ENCODE measurements at places on chromosomes 4 and X.

DNA sequence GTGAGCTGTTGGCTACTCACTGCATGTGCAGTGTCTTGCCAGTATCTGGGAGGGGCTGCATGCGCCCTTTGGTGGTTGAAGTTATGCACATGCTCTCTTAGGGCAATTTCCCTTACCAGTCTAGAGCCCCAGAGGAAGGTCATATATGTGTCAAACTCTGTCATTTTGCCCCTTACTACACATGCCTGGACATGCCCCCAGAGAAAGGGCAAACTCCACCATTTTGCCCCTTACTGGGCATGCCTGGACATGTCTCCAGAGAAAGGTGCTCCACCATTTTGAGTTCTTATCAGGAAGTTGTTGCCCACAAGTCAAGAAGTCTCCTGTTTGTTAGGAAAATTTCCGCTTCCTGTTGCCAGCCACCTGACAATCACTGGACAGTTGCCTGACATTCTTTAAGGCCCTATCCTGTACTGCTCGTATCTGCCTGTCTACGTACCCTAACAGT is 56.4 kb upstream of the PLAC8 start:
- no peak for DNase-seq

DNA sequence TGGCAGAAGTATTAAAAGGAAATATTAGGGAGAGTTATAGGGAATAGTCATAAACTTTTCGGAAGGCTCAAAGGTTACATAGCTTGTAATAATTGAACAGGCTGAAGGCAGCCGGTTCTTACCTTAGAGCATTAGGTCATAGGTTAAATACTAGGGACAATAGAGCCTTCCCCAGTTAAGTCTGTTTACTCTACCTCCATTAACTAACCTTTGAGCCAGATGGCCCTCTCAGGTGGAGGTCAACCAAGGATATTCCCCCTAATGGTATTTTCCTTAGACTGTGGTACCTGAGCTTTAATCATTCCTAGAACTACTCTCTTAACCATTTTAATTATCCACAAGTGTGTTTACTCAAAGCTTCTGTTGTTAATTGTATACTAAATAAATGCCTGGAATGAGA is 920.9 kb upstream of the PABPC4L start:
- no peak for DNase-seq

DNA sequence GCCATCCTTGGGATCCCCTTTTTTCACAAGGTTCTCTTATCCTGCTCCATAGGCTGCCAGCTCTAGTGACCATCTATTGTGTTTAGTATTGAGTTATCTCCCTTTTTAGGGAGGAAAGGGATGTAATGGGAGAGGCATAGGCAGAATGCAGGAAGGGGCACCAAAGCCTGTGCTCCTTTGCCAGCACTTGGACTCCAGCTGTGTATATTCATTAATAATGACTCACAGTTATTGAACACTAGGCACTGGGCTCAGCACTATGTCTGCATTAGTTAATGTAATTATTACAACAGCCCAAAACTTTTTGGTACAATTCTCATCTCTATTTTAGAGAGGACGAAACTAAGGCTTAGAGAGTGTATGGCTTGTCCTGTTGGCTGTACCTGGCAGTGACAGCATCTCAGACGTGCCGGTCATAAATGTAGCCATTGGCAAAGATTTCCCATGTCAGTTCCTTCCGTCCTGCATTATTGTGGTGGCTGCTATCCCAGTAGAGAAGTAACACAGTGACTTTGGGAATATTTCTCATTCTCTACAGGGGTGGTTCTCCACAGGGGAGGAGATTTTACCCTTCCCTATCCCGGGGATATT is 90.3 kb downstream of the AFF1 start:
- DNase-seq, result no peak

- DNase-seq, result no peak
Observed at GRCh38 chrX:10054396-10054795, 87.2 kb downstream of the CLDN34 start.

GRCh38 chr4:1318488-1319213 is 28.4 kb upstream of the UVSSA start:
- DNase-seq, result no peak

DNA sequence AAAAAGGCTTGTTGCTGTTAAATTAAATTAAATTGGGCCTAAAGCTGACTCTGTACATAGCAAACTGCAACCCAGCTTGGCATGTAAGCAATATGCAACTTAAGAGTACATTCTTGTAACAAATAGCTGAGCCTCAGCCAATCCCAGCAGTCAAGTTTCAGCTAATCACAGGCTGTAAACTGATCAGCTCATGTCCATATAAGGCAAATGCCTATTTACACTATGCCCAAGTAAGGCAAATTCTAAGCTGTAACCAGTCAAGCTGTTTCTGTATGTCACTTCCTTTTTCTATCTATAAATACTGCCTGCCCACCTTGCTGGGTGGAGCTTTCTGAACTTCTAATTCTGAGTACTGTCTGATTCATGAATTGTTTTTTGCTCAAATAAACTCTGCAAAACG is 429.1 kb upstream of the FTHL17 start:
- no peak for DNase-seq

- DNase-seq, result no peak
Observed at GRCh38 chr4:145066063-145066501, 31.9 kb downstream of the ANAPC10 start.

- no peak for DNase-seq
Observed at GRCh38 chr4:183960046-183960420, 54.9 kb downstream of the STOX2 start.

DNA sequence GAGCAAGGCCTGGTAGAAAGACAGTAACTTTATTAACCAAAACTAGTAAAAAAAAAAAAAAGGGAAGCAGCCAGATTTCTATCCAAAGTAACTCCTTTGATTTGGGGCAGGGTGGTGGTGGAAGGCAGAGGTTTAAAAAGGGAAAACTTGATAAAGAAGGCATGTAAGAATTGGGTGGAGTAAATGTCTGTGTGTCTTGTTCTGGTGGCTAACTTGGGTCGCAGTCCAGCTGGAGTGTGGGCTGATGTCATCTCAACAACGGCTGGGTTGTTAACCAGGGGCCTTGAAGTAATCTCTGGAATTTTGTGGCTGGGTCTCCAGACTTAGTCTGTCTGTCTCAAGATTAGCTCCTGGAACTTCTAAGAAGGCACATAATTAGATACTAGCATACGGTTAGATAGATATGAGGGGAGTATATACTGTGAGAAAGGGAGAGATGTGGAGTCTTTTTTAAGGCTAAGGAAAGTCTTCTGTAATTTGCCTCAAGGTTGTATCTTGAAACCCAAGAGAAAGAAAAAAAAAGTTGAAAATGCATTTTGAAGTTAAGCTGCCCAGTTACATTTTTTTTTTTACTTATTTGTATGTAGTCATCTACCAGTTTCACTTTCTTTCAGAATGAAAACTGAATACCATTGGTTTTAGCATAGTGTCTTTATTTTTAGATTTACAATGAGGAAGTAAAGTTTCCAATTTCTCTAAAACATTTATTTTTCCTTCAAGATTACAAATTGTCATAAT is 48.3 kb downstream of the MTHFD2L start:
- no peak for DNase-seq

- DNase-seq, result no peak
Observed at GRCh38 chrX:9555354-9555753, 90.5 kb downstream of the TBL1X start.

DNA sequence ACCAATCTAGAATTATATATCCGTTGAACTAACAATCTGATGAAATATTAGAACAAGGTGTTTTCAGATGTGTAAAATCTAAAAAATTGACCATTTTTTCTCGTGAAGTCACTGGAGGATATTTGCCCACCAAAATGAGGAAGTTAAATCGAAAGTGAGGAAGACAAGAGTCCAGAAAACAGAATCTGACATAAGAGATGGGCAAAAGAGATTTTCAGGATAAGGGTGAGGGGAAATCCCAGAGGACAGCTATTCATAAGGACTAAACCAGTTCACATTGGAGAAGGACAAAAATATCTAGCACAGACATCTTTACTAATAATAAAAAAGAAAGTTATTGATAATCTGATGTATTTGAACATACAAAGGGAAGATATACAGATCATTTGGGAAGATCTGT is 18.7 kb upstream of the ALG13 start:
- no peak for DNase-seq

- no peak for DNase-seq
Observed at GRCh38 chr4:55866290-55866907, 13.0 kb downstream of the EXOC1 start.

DNA sequence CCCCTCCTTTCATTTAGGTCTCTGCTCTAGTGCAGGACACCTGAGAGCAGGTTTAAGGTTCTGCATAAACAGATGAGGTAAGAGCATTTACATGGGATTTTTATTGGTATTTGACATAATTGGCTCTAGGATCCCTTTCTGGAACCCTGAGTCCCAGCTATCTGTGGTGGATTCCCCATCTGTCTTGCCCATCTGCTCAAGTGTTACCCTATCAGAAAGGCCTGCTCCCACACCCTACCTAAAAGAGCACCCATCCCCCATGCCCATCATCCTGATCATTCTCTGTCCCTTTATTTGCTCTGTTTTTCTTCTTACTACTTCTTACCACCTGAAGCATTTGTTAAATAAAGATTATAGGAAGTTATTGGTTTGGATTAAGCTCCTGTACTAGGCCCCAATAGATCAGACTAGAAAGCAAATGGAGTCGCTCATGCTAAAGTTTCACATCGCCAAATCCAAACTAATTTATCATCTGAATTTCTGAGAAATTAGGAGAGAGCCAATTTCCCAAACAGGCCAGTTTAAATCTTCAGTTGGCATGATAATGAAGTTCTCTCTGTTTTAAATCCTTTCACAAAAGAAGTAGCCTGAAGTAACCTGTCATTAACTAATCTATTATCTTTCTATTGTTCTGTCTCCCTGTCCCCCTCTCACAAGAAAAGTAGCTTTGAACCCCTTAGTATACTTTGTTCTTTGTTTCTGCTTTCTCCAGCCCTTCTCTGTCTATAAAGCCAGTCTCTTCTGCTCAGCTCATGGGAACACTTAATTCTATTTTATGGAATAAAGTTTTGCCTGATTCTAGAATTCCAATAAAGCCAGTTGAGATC is 178.6 kb downstream of the ZNF674 start:
- no peak for DNase-seq

GRCh38 chrX:9442056-9442455 is 22.8 kb upstream of the TBL1X start:
- DNase-seq, result no peak

DNA sequence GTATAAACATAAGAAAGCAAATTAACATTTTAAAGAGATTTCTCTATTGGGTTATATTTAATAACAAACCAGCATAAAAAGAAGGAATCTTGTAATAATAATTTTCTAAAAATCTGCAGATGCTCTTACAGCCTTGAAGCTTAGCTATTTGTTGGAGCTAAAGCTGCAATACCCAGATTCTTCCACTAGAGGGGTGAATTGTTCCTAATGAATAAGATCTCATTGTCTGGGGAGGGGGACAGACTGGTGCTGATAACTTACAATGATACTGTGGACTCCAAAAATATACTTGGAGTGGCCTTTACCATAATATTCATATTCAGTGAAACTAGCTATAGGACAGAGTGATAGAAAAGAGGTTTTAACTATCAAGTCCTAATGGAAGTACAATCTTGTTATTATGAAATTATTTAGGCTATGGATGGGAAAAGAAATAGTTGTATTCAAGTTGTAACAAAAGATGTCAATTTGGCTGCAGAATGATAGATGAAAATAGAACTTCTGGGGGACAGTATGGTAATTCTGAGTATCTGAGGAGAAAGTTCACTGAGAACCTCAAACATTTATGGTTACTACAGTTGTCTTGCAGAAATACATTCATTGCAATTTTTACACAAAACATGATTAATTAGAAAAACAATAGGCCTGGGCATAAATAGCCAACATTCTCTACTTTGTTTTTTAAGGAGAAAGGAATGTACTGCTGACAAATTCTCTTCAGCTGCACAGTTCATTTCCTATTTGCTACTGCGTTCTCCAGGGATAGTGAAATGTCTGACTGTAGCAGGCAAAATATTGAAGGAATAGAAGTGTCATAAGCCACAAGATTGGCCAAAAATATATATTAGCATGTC is 443.3 kb downstream of the GBA3 start:
- no peak for DNase-seq

- no peak for DNase-seq
Observed at GRCh38 chrX:53281321-53281822, at the start of gene IQSEC2. IQSEC2 (minus strand) TSS chrX:53281584.

- no peak for DNase-seq
Observed at GRCh38 chrX:154735695-154736393, 15.0 kb downstream of the GAB3 start.

DNA sequence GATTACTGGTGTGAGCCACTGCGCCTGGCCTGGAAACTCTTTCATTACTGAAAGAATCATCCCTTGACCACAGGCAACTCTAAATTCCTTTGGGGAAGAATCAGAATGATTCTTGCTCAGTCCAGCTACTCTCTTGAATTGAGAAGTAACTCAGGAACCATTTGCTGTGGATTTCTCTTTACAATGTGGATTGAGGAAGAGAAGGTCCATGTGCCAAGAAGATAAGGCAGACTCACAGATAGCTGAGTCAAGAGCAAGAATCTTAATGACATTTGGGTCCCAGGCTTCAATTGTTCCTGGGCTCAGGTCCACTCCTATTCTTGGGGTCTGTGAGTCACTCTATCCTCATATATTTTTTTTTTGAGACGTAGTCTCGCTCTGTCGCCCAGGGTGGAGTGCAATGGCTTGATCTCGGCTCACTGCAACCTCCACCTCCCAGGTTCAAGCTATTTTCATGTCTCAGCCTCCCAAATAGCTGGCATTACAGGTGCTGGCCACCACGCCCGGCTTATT is 6.2 kb upstream of the MGARP start:
- no peak for DNase-seq

DNA sequence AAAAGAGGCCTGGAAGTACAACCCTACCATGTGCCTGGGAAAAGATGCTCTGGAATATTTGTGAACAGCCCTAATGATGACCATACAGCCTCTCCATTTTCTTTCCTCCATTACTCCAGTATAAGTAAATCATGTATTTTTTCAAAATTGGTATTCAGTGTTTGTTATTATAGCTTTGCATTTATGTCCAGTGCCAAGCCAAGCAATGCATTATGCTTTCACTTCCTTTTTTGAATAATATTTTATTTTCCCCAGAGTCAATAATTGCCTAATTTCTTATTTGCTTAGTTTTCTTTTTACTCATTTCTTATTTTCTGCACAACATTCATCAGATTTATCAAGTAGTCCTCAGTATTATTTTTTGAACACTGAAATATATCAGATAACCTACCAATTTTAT is 49.3 kb upstream of the EOLA2 start:
- no peak for DNase-seq

DNA sequence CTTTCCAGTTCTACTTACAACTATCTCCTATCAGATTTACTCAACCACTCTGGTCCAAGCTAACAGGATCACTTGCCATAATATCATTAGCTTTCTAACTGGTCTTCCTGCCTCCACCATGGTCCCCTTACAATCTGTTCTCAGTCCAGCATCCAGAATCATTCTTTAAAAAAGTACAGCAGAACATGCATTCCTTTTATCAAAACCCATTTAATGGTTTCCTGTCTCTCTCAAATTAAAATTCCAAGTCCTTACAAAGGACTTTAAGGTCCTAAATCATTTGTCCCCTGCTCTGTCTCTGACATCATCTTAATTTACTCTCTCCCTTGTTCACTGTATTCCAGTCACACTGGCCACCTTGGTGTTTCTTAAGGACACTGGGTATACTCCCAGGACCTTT is 104.6 kb downstream of the REELD1 start:
- no peak for DNase-seq

GRCh38 chrX:50718776-50719175 is 95.2 kb downstream of the SHROOM4 start:
- no peak for DNase-seq

GRCh38 chr4:93865650-93866049 is 37.1 kb downstream of the ATOH1 start:
- no peak for DNase-seq

Data from stimulated activated CD8-positive, alpha-beta memory T cell treated with anti-CD3 and anti-CD28 coated beads, Interleukin-2, amount 100 ng/mL, for 1 hour (primary cell).